Activated CD4-positive, alpha-beta T cell treated with anti-CD3 and anti-CD28 coated beads, Interleukin-2, amount 50 U/mL, for 24 hours (primary cell): ENCODE measurements at places on chromosomes 12 and 14.

GRCh38 chr12:88113871-88114270 is 28.0 kb downstream of the CEP290 start:
- no peak for DNase-seq

GRCh38 chr12:89538897-89539296 is 13.1 kb upstream of the POC1B start:
- DNase-seq, result no peak

DNA sequence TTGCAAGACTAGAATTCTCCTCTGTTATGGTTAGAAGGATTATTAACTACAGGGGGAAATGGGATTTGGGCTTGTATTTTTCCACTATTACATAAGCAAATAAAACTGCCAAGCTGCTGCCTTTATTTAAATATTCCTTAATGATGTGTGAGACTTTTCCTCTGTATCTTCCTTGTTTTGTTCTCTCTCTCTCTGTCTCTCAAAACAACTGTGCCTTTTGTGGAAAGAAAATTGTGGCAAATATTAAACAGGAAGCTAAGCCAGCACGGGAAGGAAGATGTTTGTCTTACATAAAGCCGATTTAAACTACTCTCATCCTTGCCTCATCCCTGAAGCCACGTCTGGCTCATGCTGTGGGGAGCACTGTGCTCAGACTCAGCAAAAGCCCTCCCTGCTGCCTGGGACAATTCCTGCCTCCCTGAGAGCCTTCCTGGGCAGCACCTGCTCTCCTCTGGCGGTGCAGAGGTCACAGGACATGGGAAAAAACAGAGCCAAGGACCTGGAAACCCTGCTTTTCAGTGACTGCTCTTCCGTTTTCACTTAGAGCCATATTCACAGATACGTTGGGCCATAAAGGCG is 237.2 kb downstream of the SLC15A4 start:
- no peak for DNase-seq

DNA sequence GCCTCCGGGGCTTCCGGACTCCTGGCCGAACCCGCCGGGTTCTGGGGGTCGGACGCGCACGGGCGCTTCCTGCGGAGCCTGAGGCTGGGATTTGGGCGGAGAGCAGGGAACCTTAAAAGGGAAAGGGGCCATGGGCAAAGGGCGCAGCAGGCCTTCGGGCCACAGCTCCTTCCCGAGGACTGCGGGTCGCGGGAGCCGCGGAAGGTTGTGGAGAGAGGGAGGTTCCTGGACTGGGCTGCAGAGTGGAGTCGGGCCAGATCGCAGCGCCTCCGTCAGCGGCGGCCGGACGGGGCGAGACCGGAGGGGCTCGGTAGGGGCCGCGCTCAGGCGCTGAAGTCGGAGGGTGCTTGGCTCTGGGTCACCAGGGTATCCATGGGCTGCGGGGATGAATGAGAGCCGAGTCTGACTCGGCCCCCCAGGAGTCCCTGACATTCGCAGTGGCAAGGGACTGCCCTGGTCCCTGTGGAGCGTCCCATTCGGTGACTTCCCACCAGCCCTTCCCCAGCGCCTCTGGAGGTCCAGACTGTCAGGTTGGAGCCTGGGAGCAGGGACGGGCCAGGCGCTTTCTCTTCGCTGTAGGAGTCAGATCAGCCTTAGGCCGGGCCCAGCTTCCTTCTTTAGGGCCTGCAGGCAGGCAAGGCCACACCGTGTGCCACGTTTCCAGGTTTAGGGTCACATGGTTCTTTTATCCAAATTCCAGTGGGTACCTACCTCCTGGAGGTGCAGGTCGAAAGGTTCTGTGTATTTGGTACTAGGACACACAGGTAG is 938 bp upstream of the SLC25A29 start:
- DNase-seq, result no peak

- DNase-seq, result no peak
Observed at GRCh38 chr12:71036526-71036925, 116.0 kb upstream of the PTPRR start.

GRCh38 chr14:104274806-104275205 is 136.4 kb downstream of the KIF26A start:
- DNase-seq, result no peak

- no peak for DNase-seq
Observed at GRCh38 chr12:93050026-93050747, 121.1 kb upstream of the EEA1 start.

DNA sequence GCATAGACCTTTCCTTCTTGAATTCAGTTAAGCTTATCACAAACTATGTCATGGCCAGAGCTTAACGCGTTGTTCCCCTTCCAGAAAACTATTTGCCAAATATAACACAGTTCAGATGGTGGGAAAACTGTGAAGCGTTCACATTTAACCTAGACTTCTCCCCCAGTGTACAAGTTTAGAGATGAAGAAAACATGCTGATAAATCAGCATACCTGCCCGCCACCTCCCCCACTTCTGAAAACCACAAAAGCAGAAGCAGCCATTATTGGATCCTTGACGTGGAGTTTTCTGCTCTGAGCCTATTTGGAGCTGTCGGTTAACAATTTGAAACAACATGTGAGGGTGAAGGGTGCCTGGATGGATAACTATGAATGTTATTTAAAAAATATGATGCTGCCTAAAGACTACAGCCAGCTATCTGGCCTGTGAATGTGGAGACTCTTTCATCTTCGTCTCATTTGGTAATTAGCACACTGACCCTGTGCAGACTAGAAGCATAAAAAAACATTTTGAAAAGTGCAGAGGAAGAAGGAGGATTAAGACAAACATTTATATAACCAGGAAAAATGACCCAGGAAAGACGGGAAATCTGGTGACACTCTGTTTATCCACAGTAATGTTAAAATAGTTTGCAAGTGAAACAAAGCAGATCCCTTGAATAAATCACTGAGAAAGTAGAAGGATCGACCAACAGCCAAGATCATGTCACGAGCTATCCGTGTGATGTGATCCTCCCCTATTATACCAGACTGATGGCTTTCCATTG is 408.2 kb downstream of the AEBP2 start:
- no peak for DNase-seq

DNA sequence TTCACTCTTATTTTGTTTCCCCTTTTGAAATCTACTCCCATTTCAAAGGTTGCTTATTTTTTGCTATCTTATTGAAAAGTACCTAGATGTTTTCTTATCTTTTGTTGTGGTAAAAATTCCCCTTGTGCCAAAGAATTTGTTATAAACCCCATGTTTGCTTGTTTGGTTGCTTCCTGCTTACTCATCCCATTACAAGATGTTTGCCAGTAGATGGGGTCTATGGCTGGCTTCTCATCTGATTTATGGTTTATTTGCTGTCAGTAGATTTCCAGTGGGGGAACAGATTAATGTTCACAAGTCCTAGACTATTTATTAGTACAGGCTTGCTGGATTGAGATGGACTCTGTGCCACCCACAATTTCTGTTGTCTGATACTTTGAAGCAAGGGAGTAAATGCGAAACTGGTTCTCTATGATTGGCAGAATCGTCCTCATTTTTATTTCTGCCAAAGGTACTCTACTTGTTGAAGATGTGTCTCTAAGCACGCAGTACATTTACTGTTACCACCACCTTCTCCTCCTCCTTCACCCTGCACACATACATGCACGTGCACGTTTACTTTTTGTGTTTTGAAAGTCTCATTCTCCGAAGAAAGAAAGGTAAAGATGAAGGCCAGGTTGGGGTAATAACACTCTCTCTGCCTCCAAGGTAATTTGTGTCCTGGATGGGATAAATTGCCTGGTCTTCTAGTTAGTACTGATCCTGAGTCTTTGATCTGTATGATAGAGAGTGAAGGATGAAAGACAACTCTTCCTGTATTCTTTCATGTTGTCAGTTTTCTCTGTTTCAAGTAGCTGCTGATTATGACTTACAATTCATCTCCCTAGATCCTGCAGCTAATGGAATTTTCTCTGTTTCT is 117.2 kb upstream of the ATP2B1 start:
- no peak for DNase-seq

DNA sequence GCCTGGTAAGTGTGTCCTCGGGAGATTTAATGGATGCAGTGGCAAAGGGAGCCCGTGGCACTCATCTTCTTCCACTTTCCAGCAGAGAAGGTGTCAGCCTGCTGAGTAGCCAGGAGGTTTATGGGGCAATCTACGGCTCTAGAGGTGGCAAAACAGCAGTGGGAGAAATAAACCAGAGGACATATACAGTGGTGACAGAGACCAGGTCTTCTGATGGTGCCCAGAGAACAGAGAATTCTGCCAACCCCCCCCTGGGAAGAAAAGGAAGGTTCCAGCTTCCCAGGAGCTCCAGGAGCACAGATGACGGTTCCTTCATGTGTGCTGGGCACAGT is 43.0 kb downstream of the SMIM41 start:
- no peak for DNase-seq

DNA sequence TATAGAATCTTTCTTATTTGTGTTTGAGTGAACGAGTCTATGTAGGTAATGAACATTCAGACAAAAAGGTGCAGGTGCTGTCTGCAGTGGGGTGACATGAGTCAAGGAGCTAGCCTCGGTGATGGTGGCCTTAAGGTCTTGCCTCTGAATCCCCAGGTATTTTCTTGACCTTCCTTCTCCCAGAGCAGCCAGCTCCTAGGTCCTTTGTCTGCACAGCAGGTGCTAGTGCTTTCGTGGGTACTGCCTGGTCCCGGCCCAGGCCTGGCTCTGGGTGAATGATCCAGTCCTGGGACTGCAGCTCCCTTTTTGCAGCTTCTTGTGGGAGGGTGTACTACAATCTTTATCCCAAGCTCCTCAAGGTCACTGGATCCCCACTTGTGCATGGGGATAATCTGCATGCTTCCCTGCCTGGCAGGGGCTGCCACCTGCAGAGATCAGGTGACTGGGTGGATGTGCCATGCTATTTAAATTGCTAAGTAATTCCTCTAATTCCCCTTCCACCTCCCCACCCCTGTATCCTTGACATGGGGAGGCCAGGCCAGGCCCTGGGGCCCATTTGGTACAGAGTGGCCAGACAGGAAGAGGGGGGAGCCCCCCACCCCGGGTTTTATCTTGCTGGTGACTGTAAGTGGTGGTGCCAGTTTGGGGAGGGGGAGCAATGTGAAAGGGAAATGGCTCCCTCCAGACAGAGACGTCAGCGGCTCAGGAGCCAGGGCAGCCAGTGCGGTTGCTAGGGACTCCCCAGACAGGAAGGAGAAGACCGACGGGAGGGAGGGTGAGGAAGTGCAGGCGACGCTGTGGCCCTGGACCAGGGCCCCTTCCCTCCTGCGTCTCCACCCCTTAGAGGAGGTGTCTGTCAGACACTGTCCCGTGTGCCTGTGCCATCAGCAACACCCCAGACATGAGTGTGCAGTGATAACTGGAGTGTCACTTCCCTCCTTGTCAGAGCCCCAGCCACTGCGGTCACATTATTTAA is 6.7 kb downstream of the VASH1 start:
- DNase-seq, result no peak

DNA sequence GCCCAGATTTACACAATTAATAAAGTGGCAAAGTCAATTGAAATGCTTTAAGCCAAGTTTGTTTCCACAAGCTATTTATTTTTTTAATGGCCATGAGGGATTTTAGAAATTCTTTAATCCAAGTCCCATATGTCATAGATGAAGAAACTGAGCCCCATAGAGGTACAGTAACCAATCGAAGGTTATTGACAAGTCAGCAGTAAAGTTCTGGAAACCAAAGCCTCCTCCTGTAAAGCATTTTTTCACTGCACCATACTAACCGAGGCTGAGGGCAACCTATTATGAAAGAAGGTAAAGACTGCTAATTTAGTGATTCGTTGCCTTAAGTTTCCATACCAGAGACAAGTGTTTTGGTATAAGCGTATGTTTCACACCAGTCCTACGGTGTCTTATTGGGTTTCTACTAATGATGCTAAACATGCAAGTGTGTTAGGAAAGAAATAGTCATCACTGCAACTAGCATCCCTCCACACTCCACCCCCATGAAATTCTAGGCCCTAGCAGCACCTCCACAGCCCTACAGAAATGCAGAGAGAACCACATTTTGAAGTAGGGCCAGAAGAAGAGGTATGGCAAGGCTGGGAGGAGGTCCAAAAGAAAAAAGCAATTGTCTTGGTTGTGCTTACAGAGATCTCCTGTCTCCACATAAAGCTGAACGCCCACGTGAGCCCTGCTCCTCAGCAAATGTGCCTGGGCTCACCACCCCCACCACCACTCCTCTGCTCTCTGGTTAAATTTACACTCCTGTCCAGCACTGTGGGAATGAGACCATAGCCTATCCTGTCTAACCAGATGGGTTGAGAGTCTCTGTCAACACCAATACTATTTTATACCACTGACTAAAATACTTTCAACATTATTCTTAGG is 271.1 kb upstream of the G2E3 start:
- no peak for DNase-seq

- DNase-seq, result no peak
Observed at GRCh38 chr12:4441355-4442335, 4.0 kb downstream of the FGF6 start.

DNA sequence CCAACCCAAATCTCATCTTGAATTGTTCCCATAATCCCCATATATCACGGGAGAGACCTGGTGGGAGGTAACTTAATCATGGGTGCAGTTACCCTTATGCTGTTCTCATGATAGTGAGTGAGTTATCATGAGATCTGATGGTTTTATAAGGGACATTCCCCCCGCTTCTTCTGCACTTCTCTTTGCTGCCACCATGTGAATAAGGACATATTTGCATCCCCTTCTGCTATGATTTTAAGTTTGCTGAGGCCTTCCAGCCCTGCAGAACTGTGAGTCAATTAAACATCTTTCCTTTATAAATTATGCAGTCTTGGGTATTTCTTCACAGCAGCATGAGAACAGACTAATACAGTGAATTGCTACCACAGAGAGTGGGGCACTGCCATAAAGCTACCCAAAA is 179.1 kb downstream of the LRIG3 start:
- no peak for DNase-seq

DNA sequence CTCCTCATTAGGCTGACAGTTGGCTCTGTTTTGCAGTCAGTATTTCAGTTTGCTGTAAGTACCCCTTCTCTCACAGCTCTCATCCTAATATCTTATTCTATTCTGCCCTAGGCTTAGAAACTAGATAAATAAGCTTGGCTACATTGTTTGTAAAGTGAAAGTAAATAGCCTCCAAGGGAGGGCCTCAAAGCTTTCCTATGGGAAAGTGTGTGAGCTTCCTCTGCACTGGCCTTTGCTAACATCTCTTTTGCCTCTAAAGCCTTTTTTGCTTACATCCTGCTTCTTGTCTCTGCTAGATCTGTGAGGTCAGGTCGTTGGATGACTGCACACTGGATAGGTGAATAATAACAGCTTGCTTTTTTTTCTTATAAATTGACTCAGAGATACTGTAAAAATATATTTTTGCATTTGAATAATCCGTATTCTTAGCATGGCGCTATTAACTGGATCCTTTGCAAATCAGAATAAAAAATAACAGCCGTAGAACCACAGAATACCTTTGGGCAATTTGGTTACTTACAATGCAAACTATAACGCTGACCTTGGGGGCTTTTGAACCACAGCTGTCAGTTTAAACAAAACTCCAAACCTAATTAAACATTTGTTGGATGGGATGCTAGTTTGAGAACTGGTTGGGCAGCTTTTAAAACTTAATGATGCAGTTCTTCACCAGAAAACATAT is 55.1 kb downstream of the TTC6 start:
- no peak for DNase-seq

- no peak for DNase-seq
Observed at GRCh38 chr12:34396006-34396860, 373.9 kb downstream of the ALG10 start.
